ENCODE measurements at places on chromosomes 11 and 22.
A peak's percentile ranks its signal among the peaks of the same experiment; 100 is the strongest.

- DNase-seq = peak; percentile 46
These were observed 9.3 kb downstream of the PATE4 start for GRCh38 chr11:125842321-125842948.

DNA sequence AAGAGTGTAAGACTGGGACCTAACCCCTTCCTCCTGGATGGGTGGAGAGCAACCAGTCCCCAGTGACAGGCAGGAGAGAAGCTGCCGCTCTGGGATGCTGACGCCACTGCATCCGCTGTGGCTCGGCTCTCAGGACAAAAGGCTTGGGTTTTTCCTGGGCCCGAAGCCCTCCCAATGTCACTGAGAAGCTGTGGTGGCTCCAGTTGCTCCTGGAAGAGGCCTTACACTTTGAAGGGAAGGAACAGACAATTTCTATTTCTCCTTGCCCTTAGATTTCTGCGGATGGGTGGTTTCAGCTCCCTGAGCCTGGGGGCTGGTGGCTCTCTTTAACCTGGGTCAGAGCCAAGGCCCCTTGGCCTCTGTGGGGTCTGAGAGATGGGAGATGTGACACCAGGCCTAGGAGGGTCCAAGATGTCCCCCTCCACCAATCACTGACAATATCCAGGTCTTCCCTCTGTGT, 21.4 kb downstream of the TPBGL start:
- no peak for DNase-seq

DNA sequence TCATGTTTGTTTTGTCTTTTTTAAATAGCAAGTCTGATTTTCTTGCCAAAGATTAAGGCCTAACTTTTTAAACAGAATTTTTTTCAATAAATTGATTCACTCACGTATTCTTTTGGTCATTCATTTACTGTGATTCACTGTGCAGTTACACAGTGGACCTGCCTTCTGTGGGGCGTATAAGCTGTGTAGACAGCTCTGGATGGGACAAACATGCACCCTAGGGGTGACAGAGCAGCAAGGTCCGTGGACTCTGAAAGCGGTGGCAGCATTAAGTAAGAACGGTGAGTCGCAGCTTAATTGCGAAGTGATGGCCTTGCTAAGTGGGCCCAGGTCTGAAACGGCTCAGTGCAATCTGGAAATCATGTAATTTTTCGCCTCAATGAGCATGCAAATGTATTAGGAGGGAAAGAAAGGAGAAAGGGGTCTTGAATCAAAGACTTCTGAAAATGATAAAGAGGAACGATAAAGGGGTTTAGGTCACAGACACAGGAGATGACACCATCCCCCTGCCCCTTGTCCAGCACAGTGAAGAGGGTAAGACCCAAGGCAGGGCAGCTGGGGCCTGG, 113.1 kb downstream of the SPATA19 start:
- DNase-seq = no peak

DNA sequence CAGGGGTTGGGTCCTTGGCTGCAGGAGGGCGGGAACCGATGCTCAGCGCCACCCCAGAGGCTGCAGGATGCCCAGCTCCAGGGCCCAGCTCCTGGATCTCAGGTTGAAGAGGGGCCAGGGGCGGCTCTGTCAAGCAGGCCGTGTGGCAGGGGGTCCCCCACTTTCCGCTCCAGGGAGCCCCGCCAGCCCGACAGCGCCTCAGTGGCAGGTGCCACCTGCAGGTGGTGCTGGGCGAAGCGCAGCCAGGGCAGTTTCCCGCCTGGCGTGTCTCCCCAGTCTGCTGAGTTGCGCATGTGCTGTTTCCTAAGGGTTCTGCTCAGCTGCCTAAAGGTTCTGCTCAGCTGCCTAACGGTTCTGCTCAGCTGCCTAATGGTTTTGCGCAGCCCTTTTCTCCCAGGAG, 442.1 kb downstream of the POTEH start:
- no peak for DNase-seq

- no peak for DNase-seq
These were observed 18.1 kb upstream of the EFCAB6 start for GRCh38 chr22:43829904-43830851.
